CD4-positive, alpha-beta T cell treated with Interleukin-6 at 100 ng/mL for 8 hours (primary cell): ENCODE measurements at places on chromosomes 1 and 21.
A peak's percentile ranks its signal among the peaks of the same experiment; 100 is the strongest.

- no peak for DNase-seq
These were observed 8.3 kb downstream of the NT5C1A start for GRCh38 chr1:39663559-39663958.

- DNase-seq, result peak; percentile 46
These were observed 10.3 kb upstream of the LMNA start for GRCh38 chr1:156104065-156104810.

DNA sequence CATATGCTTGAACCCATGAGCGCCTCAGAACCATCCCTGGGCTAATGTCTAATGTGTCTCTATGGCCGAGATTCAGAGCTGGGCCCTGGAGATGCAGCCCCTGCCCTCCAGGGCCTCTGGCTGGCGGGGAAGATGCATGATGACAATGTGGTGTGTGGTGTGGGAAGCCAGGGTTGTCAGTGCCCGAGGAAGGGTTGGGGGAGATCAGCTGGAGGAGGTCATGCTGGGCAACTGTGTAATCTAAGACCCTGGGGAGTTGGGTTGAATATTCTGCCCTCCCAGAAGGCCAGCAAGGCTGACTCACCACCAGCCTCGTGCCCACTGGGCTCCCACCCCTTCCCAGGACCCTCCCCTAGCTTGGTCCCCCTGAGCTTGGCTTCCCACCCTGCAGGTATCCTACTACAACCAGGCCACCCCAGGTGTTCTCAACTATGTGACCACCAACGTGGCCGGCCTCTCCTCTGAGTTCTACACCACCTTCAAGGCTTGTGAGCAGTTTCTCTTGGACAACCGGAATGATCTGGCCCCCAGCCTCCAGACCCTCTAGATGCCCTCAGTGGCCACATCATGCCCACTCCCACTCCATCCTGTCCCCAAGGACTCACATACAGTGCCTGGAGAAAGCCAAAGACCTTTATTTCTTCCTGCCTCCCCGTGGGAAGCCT lies 14.6 kb downstream of the FAM151A start:
- no peak for DNase-seq

GRCh38 chr1:101108111-101108500 lies 82.5 kb upstream of the DPH5 start:
- no peak for DNase-seq

DNA sequence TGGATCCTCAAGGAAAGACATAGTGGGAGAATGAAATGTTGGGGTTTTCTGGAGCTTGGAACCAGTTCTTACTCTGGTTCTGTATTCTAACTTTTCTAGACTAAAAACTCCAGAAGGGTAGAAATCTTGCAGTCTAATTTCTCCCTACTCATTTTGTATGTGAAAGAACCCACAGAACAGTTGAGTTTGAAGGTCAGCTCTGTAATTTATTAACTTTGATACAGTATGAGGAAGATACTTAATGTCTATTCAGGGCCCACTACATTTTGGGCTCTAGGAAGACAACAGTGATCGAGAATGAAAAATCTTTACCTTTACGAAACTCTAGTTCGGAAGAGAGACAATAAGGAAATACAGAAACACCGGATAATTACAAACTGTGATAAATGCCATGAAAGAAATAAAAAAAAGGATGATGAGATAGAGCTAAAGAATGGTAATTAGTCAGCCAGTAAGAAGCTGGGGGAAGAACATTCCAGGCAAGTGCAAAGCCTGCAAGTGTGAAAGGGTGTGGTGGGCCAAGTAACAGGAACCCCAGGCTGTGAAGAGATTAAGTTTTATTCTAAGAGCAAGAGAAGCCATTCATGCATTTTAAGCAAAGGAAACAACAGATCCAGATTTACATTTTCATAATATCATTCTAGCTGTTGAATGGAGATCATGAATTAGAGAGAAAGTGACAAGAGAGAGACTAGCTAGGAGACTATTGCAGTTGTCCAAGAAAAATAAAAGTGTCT lies 159.9 kb upstream of the HMCN1 start:
- DNase-seq, result no peak

DNA sequence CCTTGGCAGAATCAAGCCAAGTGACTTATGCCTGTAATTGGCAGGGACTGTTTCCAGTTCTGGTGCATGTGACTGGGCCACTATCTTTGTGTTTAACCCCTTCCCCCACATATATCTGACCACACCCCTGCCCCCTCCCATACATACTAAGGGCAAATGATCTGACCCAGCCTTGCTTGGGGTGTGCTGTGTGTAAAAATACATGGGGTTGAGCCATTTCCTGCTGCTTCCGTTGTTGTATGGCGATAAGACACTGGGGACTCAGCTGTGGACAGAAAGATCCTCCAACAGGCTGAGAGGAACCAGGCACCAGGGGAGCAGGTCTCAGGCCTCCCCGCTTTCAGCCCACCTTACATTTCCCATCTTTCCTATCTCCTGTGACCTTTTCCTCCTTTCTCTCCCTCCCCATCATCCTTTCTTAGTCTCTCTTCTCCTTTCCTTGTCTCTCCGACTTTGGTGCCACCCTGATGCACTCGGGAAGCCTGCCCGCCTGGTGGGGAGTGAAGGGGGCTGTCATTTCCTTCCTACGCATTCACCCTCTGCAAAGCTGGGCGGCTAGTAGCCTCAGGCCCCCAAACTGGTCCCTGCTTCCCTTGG lies 39.7 kb downstream of the TMCC2 start:
- DNase-seq, result no peak

DNA sequence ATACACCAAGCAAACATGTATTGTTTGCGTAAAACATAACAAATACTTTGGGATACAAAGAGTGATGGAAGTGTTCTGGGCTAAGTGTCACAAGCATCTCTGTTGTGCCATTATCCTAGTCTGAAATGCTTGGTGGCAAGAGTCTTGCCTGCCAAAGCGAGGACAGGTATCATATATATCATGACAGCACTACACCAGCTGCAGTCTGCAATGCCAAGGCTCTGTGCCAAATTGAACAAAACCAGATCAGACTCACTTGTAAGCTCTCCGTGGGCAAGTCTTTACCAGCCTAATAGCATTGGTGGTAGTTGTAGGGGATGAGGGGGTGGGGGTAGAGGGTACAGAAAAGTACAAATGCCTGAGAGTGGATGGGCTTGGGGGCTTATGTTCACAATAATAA lies 119.2 kb downstream of the RWDD3 start:
- DNase-seq, result no peak

- DNase-seq, result peak; percentile 19
These were observed 514 bp downstream of the S1PR1 start for GRCh38 chr1:101237229-101237837.

DNA sequence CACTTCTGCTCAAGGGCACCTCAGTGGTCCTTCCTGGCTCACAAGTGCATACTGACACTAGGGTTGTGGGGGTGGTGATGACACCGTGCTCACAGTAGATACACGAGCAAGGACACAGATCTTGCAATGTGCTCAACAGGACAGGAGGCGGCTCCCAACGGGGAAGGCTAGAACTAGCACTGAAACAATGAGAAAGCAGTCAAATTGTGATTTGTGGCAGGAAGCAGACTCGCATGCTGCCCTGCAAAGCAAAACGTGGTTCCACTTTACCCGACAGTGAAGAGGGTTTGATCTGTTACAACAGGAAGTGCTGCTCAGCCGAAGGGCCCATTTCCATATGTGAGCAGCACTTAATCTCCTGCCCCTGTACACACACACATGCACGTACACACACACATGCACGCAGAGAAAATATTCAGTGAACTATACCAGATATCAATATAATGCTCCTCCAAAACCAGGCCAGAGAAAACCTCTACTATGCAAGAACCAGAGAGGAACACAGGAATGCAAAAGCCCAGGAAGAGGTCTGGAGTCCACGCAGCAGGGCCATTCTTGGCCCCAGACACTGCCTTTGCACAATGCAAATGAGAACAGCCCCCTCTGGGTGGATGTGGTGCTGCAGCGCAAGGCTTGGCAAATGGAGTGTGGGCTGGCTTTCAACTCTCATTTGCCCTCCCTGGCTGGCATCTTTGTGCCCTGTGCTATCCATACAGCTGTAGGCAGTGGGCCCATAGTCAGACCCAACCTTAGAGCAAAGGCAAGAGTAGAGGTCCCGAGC lies 47.1 kb downstream of the KANK4 start:
- peak; percentile 69 for DNase-seq

GRCh38 chr1:174761901-174762585 lies 237.7 kb upstream of the CACYBP start:
- DNase-seq, result no peak

GRCh38 chr1:186502087-186502486 lies 41.2 kb upstream of the PDC start:
- DNase-seq, result no peak

DNA sequence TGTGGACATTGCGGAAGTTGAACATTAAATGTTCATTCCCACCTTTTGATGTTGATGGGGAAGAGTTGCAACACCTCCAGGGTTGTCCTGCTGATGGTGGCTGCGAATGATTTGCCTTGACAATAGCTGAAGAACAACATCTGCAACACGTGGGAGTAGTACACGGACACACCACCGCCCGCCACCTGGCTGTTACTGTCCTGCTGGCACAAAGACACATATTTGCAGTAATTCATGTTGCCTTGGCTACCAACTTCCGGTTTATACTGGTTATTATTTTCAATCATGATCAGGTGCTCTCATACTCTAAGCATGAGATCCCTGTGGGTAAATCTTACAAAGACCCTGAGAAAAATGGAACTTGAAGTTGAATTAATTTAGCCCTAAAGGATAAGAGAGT lies 55.2 kb downstream of the UBR4 start:
- no peak for DNase-seq

- DNase-seq, result no peak
These were observed 54.6 kb downstream of the NTNG1 start for GRCh38 chr1:107195476-107195875.

DNA sequence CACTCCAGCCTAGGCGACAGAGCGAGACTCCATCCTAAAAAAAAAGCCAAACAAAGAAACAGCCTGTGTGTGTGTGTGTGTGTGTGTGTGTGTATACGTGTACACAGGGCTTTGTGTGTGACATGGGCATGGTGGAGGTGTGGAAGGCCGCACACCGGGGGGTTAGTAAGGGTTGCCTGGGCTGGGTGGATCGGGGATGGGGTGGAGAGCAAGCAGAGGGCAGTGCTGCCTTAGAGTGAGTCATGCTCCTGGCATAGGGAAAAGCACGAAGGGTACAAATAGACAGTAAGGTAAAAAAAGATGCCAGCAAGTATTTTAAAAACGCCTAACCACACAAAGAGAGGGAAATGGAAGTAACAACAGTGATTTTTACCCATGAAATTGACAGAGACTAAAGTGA lies 6.2 kb downstream of the PRMT2 start:
- DNase-seq, result no peak

DNA sequence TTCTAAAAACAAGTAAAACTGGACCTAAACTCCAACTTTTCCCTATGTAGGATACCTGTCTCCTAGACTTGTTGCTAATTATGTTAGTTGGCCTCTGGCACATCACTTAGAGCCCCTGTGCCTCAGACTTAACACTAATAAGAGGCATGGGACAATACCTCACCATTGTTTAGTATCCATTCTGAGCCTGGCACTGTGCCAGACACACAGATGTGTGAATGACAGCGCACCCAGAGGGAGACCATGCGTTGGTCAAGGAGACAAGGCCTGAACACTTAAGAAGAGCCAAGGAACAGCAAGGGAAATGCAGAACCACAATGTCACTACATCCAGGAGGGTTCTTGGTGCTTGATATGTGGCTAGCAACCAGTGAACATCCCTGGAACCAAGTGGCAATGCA lies 189.1 kb downstream of the FGGY start:
- DNase-seq, result no peak

- no peak for DNase-seq
These were observed 83.4 kb downstream of the ASH1L start for GRCh38 chr1:155479205-155479604.

- no peak for DNase-seq
These were observed 9.9 kb upstream of the TMEM39B start for GRCh38 chr1:32062867-32063230.

DNA sequence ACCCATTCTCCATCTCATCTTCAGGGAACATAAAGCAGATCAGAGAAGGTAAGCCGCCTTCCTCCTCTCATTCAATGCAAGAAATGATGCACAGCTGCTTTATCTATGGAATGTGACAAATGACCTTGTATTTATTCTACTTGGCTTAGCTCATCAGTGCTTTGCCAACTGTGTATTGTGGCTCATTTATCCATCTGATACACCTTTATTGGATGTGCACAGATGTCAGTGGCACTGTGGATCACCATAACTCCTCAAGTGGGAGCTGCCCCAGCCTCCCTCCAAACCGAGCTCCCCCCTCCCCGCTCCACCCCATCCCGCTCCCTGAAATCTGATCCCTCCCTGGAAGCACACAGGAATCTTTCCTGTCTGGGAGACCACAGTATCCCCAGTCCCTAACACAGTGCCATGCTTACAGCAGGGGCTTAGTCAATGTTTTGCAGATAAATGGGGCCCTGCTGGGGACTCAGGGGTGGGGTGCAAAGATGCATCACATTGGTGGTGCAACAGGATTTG lies 156.0 kb upstream of the RAB4A start:
- DNase-seq, result no peak

GRCh38 chr21:31677047-31677446 lies 17.6 kb downstream of the SOD1 start:
- DNase-seq, result no peak

DNA sequence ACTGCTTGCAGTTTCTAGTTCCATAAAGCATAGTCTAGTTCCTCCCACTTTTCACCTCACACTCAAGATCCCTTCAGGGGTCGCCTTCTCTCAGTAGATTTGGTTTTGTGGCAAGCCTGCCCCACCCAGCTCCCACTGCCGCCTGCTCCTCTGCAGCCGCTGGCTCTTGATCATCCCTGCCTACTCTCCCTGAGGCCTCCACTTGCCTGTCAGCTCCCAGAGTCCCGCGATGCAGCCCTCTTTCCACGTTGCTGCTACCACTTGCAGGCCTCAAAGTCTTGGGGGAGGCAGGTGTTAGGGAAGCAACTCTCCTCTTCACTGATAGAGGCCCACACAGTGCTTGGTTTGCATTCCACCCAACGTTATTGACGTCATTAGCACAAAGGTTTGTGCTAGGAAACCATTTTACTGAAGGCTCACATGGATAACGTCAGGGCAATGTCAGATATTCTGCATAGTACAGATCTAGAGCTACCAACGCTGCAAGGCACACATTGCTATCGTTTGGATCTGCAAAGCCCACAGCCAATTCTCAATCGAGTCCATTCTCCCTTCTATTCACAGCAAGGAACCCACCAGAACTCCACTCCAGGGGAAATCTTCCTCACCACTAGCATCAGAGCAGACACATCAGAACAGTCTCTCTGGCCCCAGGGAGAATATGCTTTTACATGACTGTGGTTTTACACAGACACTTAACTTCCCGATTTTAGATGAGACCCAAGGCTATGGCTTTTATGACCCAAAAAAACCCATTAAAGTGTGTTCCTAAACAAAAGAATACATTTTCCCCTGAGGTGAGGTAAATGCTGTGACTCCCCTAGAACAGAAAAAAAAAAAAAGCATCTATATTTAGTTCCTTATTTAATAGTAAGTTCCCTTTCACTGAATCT lies 519.5 kb upstream of the CAMK1G start:
- no peak for DNase-seq

- DNase-seq, result no peak
These were observed 51.2 kb downstream of the DIP2A start for GRCh38 chr21:46509741-46510502.

- no peak for DNase-seq
These were observed 69.5 kb downstream of the CD58 start for GRCh38 chr1:116501125-116501869.

- DNase-seq, result no peak
These were observed at the start of the genes LEPR and LEPROT for GRCh38 chr1:65420590-65421350. Gene LEPR, plus strand, starts transcription at chr1:65420668. Its CDS starts 144,898 bp downstream, at chr1:65565566. Gene LEPROT, plus strand, starts transcription at chr1:65420668. Its CDS starts 57 bp downstream, at chr1:65420725.

- DNase-seq, result no peak
These were observed 43.0 kb upstream of the AK4 start for GRCh38 chr1:65104854-65105534.

GRCh38 chr21:45224189-45224938 lies 63.3 kb downstream of the POFUT2 start:
- peak; percentile 65 for DNase-seq

- no peak for DNase-seq
These were observed 497.4 kb downstream of the SETD4 start for GRCh38 chr21:35562876-35563275.
